Stimulated activated CD4-positive, alpha-beta T cell treated with anti-CD3 and anti-CD28 coated beads, Interleukin-15, amount 100 ng/mL, for 1 hour (primary cell): ENCODE measurements at places on chromosomes 6 and 20.

DNA sequence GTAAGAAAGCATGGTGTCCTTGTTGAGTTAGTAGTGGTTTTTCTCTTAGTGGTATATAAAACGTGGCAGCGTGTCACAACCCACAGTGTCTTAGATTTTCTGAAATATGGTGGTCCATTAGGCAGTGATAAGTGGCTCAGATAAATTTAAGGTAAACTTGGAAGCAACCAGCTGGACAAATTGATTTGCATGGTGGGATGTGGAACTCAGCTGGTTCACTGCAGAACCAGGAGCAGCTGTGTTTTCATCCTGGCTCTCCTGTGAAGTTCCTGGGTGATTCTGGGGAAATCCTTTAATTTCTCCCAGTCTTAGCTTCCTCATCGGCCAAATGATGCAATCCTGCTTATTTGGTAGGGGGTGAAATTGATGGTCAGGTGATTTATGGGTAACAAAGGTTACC, 32.9 kb upstream of the EEF1E1 start:
- no peak for DNase-seq

DNA sequence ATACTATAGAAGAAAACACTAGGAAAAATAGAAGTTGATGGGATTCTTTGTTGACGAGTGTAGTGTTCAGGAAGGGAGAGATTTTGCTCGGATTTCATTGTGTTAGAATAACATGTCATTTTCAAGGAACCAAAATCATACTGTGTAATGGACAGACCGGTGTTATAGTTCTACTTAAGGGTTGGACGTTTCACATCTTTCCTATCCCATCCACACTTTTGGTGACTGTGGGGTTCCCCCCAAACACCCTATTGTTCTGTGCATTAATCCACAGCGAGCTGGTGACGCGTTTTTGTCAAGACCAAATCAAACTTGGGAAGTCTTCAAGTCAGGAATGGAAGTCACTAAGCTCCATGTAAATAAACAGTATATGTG, 43.3 kb downstream of the TRIM27 start:
- DNase-seq = no peak

GRCh38 chr20:53580376-53581111, 13.1 kb downstream of the ZNF217 start:
- DNase-seq = no peak

DNA sequence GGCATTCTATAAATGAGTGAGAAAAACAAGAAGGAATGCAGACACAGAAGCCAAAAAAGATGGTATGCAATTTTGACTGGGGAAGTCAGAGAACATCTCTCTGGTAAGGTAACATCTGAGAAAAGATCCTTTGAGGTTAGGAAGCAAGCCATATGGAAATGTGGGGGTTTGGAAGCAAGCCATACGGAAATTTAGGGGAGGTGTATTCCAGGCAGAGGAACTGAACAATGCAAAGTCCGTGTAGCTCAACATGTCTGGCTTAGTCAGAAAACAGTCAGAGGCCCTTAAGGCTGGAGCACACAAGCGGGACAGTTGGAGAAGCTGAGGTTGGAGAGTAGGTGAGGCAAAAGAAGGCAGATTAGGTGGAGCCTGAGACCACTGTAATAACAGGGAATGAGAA, 35.3 kb downstream of the RALGAPA2 start:
- DNase-seq = no peak

GRCh38 chr6:129498950-129499842, 210.8 kb downstream of the ARHGAP18 start:
- no peak for DNase-seq

GRCh38 chr6:101980924-101981323, 587.4 kb downstream of the GRIK2 start:
- no peak for DNase-seq

- DNase-seq = no peak
Observed at GRCh38 chr6:164345327-164345726, 930.8 kb downstream of the QKI start.

GRCh38 chr20:58700121-58700821, 7.7 kb downstream of the NPEPL1 start:
- no peak for DNase-seq

- no peak for DNase-seq
Observed at GRCh38 chr6:111734068-111735061, 128.7 kb upstream of the TRAF3IP2 start.

DNA sequence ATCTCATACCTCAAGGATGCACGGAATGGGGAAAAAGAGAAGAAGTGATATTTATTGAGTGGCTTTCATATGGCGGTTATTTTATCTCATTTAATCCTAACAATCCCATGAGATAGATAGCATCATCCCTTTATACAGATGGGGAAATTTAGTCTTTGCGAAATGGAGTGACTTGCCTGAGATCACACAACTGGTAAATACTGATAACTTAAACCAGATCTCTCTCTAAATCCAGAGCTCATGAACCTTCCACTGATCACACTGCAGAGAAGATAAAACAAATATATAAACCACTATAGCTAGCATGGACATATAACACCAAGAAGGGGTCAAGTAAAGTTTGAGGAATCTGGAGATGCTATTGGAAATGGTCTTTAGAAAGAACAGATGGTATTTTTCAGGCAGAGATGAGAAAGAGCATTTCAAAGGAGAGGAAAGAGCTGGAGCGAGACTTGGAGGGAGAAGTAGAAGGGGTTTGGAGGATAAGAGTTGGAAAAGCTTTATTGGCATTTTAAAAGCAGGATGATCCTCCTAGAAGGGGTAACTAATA, 139.8 kb upstream of the TNFAIP3 start:
- DNase-seq = no peak

DNA sequence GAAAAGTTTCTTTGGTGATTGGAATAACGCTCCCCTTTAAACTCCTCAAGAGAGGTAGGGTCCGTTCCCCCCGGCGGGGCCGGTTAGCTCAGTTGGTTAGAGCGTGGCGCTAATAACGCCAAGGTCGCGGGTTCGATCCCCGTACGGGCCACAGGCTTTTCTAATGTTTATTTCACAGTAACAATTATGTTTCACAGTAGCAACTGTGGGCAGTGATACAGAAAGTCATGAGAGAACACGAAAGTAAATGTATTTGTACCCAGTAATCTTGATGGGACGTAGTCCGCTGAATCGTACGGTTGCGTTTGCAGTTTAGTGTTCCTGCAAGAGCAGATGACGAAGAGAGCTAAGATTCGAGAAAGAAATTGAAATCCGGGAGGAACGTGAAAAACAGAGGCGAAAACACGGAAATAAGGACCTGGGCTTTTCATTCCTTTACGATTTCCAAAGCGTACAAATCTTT, 505.5 kb downstream of the PRIM2 start:
- DNase-seq = no peak

- no peak for DNase-seq
Observed at GRCh38 chr20:48483334-48484066, 344.3 kb downstream of the PREX1 start.

DNA sequence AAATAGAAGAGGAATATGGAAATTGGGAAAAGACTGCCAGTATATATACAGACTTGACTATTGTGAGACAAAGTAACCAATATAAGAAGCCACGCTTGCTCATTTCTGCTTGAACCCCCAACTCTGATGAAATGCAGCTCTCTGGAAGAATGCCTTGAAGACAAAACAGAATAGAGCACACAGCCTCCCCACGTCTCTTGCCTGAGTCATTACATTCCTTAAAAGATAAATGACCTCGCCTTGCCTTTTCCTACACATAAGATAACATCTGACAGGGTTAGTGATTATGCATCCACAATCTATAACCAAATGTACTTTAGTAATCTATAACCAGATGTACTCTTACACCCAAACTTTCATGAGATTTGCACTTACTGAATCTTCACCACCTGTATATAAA, 141.1 kb upstream of the EEF1E1 start:
- DNase-seq = no peak

GRCh38 chr20:44692932-44693480, 22.2 kb upstream of the CCN5 start:
- DNase-seq = no peak

DNA sequence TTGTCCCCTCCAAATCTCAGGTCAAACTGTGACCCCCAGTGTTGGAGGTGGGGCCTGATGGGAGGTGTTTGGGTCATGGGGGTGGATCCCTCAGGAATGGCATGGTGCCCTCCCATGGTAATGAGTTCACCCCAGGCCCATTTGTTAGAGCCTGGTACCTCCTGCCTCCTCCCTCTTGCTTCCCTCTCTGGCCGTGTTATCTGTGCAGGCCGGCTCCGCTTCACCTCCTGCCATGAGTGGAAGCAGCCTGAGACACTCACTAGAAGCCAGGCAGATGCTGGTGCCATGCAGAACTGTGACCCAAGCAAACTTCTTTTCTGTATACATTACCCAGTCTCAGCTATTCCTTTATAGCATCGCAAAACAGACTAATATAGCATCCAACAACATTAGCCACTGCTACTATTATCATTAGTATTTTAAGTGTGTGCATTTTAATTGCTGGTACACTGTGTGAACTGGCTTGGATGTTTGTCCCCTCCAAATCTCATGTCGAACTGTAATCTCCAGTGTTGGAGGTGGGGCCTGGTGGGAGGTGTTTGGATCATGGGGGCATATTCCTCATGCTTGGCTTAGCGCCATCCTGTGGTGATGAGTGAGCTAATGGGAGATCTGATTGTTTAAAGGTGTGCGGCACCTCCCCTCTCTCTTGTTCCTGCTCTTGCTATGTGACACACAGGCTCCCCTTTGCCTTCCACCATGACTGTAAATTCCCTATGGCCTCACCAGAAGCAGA, 12.2 kb upstream of the OSER1 start:
- no peak for DNase-seq

- DNase-seq = no peak
Observed at GRCh38 chr6:19181211-19181610, 656.0 kb upstream of the ID4 start.

DNA sequence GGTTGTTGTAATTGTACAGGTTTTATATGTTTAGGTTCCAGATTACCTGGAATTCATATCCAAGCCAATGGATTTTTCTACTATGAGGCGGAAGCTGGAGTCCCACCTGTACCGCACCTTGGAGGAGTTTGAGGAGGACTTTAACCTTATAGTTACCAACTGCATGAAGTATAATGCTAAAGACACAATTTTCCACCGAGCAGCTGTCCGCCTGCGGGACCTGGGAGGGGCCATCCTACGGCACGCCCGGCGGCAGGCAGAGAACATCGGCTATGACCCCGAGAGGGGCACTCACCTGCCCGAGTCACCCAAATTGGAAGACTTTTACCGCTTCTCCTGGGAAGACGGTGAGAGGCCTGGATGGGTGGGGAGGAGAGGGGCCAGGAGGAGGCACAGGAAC, 13.6 kb downstream of the BRPF3 start:
- no peak for DNase-seq

DNA sequence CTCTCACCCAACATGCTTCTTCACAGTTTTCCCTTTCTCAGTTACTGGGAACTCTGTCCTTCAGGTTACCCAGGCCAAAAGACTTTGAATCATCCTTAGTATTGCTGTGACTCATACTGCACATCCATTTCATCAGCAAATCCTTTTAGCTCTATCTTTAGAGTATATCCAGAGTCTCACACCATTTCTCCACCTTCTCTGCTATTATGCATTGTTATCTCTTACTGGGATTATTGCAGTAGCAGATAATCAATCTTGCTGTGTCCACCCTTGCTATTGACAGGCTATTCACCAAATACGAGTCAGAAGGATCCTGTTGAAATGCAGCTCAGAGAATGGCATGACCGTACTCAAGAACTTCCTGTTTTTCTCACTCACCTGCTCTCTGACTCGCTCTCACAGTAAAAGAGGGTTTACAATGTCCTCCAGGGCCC, 57.3 kb downstream of the BCKDHB start:
- no peak for DNase-seq

GRCh38 chr6:22411376-22412105, 114.7 kb upstream of the PRL start:
- DNase-seq = no peak

DNA sequence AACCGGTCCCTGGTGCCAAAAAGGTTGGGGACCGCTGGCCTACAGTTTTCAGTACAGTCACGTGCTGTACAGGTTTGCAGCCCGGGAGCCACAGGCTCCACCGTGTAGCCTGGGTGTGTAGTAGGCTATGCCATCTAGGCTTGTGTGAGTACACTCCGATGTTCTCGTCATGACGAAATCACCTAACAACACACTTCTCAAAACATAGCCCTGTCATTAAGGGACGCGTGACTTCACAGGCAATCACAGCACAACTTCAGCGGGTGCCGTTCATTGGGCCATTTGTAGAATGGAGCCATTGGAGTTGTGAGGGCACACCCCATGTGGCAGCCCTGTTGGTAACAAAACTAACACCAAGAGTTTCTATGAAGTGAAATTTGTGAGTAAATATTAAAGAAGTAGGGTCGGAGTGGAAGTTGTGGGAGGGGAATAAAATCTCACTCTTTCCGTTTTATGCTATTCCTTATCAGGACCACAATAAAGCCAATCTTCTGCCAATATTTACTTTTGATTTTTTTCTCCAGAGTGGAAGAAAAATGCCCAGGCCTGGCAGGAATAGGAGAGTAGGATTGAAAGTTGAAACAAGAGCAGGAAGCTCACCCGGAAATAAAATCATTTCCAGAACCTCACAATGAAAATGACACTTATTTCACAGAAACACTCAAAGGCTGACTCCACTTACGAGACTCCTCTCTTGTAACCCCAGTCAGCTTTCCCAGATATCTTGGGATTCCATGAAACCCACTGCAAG, 63.7 kb upstream of the PTPN1 start:
- DNase-seq = no peak

DNA sequence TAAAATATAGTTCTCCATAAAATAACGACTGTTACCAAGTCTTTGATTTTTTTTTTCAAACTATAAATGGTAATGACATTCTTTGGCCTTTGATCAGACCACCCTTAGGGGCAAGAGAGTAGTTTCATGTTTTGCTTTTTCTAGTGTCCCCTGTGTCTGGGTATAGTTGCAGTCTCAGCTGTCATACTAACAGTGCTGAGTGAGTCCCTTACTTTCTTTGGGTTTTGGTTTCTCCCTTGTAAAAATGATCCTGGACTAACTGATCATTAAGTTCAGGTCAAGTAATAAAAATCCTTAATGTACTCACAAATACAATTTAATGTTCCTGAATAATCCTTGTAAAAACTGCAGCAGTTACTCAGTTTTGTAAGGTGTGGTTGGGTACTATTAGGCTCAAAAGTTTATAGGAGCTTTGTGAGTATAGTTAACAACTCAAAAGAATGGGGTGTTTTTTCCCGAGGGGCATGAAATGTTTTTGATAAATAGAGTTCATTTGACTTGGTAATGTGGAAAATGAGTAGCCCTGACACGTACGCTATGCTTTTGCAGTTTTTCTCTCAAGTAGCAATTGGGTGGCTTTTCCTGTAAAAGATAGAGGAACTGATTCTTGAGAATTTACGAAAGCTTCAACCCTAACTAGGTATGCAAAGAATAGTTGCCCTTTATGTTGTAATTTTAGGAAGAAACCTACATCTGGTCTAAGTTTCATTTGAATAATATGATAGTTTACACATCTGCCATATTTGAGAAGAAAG, 6.2 kb downstream of the PTPN1 start:
- no peak for DNase-seq
